ENCODE measurements at places on chromosomes 1 and 21.

GRCh38 chr21:39800311-39800710 lies 55.3 kb downstream of the IGSF5 start:
- no peak for DNase-seq

GRCh38 chr1:208939537-208940085 lies 643.9 kb upstream of the CAMK1G start:
- no peak for DNase-seq

DNA sequence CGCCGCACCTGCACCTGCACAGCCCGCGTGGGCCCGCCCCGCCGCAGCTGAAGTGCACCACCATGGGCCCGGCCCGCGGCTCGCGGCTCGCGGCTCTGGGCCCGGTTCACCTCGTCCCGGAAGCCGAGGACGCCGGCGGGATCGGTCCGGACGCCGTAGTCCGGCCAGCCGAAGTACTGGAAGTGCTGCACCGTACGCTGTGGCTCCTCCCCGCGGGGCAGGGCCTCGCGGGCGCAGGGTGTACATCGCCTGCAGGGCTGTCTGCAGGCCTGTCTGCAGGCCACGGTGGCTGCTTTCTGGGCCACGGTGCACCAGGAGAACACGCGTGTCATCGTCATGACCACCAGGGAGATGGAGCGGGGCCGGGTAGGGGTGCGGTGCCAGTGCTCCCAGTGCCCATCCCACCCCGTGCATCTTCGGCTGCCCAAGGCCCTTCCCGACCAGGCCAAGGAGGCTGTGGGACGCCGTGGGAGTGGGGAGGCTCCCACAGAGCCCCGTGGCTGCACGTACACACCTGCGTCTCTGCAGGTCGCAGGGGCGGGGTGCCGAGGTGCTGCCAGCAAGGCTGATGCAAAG lies 6.7 kb downstream of the RNF223 start:
- DNase-seq = no peak

DNA sequence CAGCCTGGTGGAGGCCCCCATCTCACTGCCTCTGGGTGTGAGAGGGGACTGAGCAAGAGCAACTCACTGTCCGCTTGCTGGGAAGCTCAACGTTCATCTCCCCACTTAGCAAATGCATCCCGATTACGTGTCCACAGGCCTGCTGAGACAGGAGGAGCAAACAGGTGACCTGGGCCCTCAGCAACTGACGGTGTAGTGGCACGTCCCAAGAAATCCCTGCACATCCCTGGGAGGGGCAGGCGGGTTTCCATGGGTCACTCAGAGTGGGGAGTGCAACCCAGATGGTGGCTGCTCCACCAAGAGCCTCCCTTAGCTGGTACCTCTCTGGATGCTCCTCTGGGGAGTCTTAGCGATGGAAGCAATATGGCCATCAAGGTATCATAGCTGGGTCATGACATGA lies 229.4 kb downstream of the DYRK1A start:
- DNase-seq = no peak

GRCh38 chr1:176847052-176847451 lies 317.5 kb downstream of the ASTN1 start:
- DNase-seq = no peak

DNA sequence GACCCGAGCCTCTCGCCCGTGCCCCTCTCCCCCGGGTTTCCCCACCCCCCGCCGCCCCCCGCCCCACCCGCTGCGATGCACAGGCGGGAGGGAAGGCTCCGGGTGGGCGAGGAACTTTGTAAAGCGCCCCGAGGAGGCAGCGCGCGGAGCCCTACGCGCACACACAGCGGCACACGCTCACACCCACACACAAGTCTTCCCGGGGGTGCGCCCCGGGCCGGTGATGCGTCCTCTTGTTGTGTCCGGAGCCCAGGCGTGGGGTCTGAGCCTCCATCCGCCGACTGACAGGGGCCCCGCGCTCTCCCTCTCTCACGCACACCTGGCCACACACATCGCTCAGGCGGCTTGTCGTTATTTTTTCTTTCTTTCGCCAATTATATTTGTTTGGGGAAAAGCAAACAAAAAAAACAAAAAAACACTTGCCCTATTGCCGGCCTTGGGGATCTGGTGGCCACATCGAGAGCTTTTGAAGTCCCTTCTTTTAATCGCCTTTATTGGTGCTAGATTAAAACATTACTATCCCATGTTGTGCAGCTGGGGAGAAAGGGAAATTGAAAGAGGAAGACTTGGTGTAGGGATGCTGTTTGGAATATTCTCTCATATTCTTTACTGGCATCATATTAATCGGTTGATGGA lies 770 bp downstream of the NTNG1 start:
- DNase-seq = no peak

GRCh38 chr21:41410767-41411448 lies 15.1 kb upstream of the MX1 start:
- no peak for DNase-seq

- no peak for DNase-seq
These were observed 15.2 kb downstream of the RIPK4 start for GRCh38 chr21:41751611-41752011.

GRCh38 chr1:6386371-6386949 lies 7.1 kb downstream of the ACOT7 start:
- DNase-seq = no peak

DNA sequence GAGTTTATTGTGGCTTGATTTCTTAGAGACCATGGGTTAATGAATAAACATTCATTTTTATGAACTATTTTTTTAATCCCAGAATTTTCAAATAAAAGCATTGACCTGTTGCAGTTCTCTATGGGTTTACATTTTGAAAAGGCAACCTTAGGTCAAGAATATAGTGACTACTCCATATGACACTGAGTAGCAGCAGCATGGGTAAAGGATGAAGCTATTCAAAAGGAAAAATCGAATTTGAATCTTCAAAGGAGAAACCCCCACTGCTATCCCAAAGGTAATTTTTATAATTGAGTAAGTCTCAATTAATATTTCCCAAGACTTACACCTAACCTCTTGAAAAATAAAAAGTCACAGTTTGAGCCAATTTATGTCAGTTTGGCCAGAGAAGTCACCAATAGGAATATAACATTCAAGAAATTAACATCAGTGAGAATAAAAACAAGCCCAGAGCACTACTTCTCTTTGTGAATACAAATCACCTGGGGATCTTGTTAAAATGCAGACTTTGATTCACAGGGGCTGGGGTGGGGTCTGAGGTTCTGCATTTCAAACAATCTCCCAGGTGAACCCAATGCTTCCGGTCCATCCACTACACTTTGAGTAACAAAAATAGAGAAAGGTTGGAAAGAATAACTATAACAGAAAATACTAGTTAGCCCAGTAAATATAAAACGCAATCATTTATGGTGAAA lies 39.8 kb downstream of the USP1 start:
- DNase-seq = no peak

DNA sequence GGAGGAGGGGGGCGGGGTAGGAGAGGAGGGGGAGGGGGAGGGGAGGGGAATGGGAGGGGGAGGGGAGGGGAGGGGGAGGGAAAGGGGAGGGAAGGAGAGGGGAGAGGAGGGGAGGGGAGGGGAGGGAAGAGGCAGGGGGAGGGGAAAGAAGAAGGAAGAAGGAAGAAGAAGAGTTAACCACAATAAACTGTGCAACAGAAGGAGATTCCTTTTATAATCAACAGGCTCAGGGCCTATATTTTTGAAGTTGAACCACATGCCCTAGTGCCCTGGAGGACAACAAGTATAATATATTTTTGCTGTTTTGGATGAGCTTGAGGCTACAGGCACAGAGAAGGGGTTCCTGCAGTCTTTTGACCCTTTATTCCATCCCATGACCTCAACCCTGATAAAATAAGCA lies 228.2 kb upstream of the IRF2BP2 start:
- DNase-seq = no peak

DNA sequence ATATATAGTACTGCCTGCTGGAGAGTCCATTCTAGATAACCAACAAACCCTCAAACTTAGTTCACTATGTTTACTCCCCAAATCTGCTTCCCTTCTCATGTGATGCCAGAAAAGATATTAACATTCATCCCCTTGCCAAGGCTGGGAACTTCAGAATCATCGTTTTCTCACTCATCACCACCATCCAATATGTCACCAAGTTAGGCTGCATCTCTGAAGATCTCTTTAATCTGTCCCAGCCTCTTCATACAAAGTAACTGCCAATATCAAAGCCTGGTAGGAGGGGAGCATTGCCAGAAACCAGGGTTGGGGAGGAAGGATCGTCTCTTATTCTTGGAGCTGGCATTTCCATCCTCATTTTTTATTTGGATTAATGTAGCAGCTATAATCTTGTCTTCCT lies 71.6 kb downstream of the XCL2 start:
- DNase-seq = no peak

DNA sequence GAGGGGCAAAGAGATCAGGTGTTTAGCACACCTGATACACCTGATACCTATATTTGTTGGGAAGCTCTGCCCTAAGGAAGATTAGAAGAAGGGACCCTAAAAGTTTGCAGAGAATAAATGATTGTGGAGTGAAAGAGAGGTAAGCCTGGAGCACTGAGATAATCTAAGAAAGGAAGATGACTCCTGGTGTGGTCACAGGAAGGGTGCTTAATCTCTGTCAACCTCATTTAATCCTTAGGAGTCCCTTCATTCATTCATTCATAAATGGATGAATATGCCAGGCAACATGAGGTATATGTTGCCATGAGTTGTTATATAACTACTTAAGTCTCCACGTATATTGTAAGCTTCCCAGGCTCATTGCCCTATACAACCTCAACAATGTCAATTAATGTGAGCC lies 16.2 kb upstream of the MNDA start:
- no peak for DNase-seq

- DNase-seq = no peak
These were observed 39.5 kb downstream of the PDPN start for GRCh38 chr1:13623021-13623637.

DNA sequence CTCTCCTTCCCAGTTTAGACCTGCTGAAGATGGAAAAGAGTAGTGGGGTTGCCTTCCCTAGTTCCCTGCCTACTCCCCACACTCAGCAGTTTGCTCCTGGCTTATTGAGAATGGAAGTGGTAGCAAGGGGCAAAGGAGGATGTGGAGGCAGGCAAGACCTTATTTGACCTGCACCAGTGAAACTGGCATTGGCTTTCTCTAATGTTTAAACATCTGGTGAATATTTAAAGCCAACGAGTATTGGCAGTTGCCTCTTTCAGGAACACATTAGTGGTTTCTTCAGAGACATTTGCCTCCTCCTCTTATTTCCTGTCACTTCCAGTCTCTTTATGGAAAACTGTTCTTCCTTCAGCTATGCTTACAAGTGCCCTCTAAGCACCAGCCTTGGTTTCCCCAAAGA lies 62.4 kb upstream of the VAV3 start:
- no peak for DNase-seq

GRCh38 chr21:41196993-41197392 lies 29.0 kb downstream of the BACE2 start:
- DNase-seq = no peak

DNA sequence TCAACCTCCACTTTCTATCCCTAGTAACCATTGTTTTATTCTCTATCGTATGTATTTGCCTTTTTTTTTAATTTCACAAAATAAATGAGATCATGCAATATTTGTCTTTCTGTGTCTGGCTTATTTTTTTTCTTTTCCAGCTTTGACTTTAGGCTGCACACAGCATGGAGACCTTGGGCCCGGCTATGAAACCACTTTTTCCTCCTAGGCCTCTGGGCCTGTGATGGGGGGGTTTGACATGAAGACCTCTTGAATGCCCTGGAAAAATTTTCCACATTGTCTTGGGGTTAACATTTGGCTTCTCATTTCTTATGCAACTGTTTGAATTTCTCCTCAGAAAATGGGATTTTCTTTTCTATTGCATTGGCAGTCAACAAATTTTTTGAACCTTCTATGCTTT lies 100.2 kb upstream of the BTG3 start:
- DNase-seq = no peak

DNA sequence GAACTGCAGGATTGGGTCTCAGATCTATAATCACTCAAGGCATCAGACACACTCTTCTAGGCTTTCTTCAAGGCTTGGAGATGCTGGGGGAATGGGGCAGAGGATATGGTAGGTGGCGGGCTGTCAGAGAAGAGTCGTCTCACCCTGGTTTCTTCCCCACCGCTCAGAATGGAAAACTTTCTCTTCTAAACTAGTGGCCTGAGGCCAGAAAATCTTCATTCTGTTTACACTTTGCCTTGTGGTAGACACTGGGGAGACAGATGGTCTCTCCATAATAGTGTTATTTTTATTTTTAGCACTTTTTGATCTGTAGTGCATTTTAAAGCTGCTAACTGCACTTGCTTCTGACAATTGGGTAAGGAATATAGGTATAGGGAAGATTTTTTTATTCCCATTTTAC lies 2.6 kb downstream of the PRELP start:
- no peak for DNase-seq

DNA sequence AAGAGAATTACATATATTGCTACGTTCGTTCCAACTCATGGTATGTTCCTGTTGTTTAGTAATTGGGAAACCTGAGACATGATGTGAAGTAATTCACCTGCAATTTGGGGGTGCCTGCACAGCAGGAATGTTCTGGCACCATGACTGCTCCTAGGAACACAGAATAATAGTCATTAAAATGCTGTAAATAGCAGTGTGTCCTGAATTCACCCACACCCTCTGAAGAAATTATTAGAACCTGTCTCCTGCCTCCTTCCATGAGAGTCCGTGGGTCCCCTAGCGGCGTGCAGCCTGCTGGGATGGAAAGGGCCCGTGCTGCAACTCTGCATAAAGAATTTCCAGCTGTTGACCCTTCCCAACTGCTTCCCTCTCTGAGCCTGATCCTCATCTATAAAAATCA lies 143.1 kb downstream of the PCBP3 start:
- no peak for DNase-seq

GRCh38 chr1:110051262-110051648 lies 16.8 kb downstream of the STRIP1 start:
- DNase-seq = no peak

GRCh38 chr1:212514056-212514614 lies 81.4 kb downstream of the NENF start:
- no peak for DNase-seq
